ENCODE measurements at places on chromosomes 12 and 14.
A peak's percentile ranks its signal among the peaks of the same experiment; 100 is the strongest.

DNA sequence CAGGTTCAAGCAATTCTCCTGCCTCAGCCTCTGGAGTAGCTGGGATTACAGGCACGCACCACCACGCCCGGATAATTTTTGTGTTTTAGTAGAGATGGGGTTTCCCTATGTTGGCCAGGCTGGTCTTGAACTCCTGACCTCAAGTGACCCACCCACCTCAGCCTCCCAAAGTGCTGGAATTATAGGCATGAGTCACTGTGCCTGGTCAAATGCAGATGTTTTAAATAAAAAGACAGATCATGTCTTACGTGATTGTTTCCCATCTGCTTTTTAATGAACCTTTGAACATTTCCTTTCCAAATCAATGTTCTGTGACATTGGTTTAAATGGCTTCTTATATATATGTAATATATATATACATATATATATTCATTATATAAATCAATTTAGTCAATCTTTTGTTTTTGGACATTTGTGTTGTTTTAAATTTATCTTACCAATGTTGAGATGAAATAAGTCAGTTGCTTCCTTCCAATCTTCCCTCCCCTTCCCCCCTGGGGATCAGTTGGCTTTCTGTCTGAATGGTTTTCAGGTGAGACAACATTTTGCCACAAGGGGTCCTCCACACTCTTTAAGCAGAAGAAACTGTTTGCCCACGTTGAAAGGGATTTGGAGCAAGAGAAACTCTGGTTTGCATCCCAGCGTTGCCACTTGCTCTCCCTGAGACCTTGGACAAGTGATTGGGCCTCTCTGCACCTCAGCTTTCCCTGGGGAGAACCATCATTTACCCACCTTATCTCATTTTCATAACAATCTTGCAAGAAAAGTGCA, 47.6 kb upstream of the RBM19 start:
- DNase-seq = no peak

- no peak for DNase-seq
Measured at GRCh38 chr12:102797528-102797927, 119.5 kb downstream of the PAH start.

- DNase-seq = no peak
Measured at GRCh38 chr12:132014092-132014914, 64.6 kb downstream of the EP400 start.

GRCh38 chr14:54769951-54770863, 132.4 kb downstream of the GCH1 start:
- no peak for DNase-seq

DNA sequence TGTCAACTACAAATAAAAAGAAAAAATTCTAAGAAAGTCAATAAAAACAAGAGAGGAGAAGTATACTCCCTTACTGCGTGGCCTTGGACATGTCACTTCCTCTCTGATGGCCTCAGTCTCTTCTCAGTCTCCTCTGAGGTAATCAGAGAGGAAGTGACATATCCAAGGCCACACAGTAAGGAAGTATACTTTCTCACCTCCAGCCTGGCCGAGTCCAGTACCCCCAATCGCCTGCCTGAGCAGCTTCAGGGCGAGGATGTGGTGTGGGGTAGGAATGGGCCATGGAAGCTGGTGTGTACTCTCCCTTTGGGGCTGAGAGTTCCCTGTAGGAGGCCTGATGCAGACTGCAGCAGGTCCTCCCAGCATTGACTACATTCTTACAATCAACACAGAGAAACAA, 15.8 kb downstream of the VDR start:
- no peak for DNase-seq

DNA sequence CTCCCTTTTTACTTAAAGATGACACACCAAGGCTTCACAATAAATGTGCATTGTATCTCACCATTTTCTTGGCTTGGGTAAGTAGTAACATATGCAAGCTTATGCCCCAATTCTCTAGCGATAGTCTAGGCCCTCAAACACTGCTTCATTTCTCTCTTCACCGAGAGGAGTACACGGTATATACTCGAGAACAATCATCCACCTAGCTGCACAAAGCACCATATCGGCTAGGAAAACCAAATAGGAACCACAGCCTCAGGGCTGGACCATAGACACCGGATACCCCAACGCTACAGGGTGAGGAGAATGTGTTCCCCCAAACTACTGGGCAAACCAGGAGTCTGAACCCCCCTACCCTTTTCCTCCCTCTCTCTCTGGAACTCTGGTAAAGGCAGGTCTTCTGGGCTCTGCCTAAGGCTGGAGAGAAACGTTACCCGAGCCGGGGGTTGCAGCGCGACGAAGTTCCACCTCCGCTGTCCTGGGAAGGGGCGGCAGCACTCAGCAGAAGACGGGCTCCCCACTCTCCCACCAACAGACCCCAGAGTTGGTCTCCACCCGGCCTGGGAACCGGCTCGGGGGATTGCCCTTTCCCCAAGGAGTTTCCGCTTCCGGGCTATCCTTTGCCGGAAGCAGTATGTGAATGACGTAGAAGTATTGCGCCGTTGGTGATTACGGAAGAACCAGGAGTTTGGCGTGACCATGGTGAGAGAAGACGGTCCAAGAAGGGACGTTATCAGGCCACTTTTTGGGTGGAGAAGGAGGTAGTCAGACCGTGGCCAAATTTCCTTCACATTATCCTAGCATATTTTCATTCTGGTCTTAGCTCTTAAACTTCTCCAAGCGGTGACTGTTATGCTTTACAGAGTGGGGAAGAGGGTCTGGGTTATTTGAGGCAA, at the start of the genes AREL1 and FCF1:
AREL1 (minus strand) TSS at position 582 of the 896 bp plus-strand sequence. CDS start 27,465 bp downstream, outside the sequence.
FCF1 (plus strand) TSS at position 646 of the 896 bp plus-strand sequence; CDS start at position 700, 54 bp downstream.
- DNase-seq = no peak

DNA sequence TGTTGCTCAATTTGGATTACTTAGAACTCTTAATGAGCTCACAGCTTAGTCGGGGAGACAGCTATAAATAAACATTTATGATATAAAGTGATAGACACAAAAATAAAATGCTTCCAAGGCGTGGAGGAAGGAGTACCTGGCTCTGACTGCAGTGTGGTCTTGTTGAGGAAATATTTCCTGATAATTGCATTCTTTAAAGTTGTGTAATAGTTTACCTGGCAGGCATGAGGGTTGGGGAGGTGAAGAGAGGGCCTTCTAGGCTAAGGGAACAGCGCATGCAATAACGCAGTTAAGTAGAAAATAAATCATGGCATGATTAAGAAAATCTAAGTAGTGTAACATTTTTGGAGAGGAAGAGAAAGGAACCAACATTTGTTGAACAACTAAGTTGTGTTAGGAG, 260.5 kb upstream of the ATP2B1 start:
- DNase-seq = no peak

- peak; percentile 57 for DNase-seq
Measured at GRCh38 chr12:71455028-71455737, 15.6 kb downstream of the LGR5 start.

DNA sequence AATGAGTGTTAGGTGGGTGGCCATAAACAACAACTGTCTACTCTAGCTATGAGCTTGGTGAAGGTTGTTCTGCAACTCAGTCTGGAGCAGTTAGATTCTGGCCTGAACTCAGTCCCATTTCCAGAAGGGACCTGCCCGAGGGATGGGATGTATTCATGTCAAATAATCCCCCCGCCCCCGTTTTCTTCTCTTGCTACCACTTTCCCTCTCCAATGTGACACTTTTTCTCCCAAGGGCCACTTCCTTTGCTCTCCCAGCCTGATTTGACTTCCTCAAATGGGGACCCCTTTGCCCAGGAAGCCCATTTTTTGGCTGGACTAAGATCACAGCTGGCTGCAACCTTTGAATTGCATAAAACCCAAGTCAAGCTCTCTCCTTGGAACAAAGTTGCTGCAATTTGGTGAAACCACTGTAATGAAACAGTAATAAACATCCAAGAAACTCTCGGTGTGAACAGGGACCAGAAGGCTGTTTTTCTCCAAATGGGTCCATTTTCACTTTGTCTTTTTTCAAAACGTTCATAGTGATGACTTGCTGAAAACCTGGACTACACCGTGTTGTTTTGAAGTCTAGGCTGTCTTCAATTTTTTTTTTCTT, 137.2 kb upstream of the GSC start:
- no peak for DNase-seq

DNA sequence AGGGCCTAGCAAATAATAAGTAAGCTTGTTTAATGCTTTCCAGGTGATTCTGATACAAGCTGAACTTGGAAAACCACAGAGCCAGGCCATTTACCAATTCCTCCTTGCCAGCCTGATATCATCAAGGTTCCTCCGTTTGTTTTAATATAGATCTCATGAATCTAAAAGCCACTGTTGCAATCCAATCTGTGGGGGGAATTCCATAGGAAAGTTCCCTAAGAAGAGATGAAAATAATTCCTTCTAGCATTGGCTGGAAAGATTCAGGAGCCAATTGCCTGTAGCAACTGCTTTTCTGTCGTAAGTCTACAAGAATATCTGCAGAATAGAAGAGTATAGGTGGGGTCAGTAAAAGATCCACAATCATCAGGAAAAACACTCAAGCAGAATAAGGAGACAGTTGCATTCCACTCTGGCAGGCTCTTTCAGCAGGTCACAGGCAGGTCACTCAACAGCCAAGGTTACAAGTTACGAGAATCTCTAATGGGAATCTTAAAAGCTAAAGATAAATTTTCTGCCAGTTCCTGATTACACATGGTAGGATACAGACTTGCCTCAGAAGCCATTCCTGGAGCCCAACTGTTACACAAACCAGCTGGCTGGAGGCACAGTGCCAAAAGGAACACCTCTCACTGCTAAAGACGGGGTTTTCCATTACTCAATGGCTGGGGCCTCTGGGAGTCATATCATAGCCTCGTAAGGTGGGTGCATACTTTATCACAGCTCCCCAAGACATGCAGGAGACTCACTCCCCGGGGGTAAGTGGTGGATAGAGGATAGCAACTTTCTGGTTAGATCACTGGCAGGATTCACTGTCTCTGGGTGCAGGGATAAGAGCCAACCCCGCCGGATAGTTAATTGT, 43.6 kb downstream of the FGD6 start:
- DNase-seq = no peak

DNA sequence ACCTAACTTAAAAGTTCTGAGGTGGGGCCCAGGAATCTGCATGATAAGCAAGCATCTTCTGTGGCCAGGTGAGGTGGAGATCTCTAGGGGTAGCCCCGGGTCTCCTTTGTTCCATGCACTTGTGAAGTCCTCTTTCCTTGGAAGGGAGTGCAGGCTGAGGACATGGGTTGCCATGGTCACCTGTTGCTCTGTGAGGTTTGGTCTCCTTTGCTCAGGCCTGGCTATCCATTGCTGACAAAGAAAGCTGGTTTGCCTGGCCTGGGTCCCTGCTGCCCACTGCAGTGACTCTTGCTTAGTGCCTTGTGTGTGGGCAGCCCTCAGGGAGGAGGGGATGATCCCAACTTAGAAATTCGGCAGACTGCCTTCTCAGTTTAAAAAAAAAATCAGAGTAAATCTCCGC, 11.1 kb downstream of the NRXN3 start:
- no peak for DNase-seq

- DNase-seq = no peak
Measured at GRCh38 chr12:122035292-122035691, 13.6 kb downstream of the BCL7A start.

DNA sequence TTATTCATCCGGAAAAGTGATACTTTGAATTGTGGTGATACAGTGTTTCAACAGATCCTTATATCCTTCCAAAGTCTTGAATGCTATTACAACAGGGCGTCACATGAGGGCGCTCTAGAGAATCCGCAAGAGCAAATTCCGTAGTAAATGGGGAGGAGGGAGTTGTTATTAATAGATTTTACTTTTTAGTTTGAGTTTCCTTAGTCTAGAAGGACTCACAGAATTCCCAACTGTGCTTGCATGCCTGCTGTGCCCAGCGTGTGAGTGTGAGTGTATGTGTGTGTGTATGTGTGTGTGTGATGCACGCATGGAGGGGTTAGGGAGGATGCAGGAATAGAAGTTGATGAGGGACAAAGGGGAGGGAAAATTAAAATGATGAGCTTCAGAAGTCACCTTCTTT, 375.3 kb downstream of the C12orf75 start:
- no peak for DNase-seq

DNA sequence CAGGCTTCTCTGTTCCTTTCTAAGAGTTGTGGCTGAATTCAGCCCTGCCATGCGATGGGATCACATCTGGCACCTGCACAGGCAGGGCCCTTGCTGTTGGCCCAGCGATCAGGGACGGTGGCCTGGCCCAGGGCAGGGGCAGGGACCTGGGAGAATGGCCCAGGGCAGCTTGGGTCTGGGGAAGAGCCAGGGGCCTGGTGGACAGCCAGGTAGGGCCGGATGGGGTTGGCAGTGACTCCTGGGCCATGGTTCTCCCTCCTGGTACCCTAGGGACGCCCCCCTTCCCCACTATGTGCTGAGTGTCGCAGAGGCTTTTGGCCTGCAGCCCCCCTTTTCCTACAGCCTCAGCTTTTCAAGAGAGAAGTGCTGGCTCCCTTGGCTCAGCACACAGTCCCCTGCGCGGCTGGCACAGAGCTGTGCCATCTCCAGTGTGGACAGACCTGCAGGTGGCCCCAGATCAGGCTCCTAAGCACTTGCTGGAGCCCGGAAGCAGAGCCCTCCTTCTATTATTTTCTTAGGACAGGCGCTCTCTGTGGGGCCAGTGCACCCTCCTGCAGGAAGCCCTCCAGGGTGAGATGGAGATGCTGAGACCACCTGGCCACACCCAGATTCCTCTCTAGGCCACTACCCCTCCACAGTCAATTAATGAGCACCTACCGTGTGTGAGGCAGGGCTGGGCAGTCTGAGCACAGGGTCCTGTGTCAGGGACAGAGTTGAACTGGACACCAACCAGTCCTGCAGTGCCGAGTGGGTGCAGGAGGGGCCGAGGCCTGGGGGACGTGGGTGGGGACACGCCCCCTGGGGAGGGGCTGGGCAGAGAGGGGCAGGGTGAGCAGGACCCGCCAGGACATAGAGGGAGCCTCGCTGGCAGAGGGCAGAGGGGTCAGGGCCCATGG, 267.6 kb downstream of the ADGRD1 start:
- no peak for DNase-seq

DNA sequence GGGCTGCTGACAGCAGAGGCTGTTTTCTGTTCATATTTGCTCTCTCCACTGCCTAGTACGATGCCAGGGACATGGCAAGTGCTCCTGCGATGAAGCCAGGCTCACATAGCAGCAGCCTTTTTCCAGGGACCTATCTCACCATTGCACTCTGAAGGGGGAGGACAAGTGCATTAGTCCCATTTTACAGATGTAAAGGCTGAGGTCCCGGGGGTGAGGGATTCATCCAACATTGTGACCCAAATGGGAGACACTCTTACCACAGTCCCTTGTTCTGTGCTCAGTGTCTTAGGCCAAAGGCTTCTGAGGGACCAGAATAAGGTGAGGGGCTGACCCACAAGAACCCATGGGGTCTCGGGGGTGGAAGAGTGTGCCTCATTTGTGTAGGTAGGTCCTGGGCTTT, 21.6 kb upstream of the ESRRB start:
- no peak for DNase-seq

DNA sequence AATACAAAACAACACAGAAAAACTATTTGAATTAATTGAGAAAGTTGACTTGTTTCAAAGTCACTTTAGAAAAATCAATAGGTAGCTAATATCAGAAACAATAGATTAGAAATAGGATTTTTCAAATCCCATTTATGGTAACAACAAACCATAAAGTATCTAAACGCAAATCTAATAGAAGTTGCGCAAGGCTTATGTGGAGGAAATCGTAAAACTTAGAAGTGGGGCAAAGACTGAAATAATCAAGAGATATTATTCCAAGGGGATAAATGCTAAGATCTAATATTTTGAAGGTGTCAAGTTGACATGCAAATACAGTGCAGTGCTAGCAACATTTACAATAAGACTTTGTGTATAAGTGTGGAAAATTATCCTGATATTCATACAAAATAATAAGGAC, 87.2 kb downstream of the TRHDE start:
- no peak for DNase-seq

Measured in NCI-H187 treated with DMSO at 0.1 percent for 48 hours (cell line).